ENCODE measurements at places on chromosomes 5 and 9. TPM values are rescaled to one million over a fixed set of nuclear protein-coding genes. Genes with fewer than 3 reads are reported as not detected.

C5 gene
- polyA plus RNA-seq, result 15.6 TPM

HCN1 gene
- not detected for polyA plus RNA-seq

HIGD2A gene
- 99.5 TPM for polyA plus RNA-seq

C5orf58 gene
- 0.20 TPM for polyA plus RNA-seq

CD274 gene
- polyA plus RNA-seq, result 0.64 TPM

FOXD4 gene
- polyA plus RNA-seq, result 0.96 TPM

SLC34A3 gene
- polyA plus RNA-seq, result 12.7 TPM

VCAN gene
- 344 TPM for polyA plus RNA-seq

PALM2AKAP2 gene
- 9.5 TPM for polyA plus RNA-seq

QRFP gene
- 0.81 TPM for polyA plus RNA-seq

CSF1R gene
- polyA plus RNA-seq, result 13.7 TPM

TAF11L5 gene
- not detected for polyA plus RNA-seq

SLC6A3 gene
- polyA plus RNA-seq, result 0.56 TPM

CCDC187 gene
- polyA plus RNA-seq, result 4.9 TPM

SPACA9 gene
- 10.1 TPM for polyA plus RNA-seq

PLAC8L1 gene
- 0.38 TPM for polyA plus RNA-seq
